GM06990 (cell line): ENCODE measurements at places on chromosomes 12 and 14.

- peak; percentile 36 for DNase-seq
These were observed at the start of gene PLEKHH1 for GRCh38 chr14:67532998-67533753. TSS of gene PLEKHH1 (plus strand) at chr14:67533290. CDS start at chr14:67541868, 8,578 bp downstream.

GRCh38 chr12:32457251-32458025 lies 58.1 kb downstream of the FGD4 start:
- DNase-seq: no peak

GRCh38 chr14:87888136-87888999 lies 104.6 kb downstream of the GALC start:
- DNase-seq: no peak

- DNase-seq: no peak
These were observed 38.2 kb upstream of the ARHGAP5 start for GRCh38 chr14:32038876-32039275.

- no peak for DNase-seq
These were observed 18.7 kb downstream of the SART3 start for GRCh38 chr12:108542320-108542719.

DNA sequence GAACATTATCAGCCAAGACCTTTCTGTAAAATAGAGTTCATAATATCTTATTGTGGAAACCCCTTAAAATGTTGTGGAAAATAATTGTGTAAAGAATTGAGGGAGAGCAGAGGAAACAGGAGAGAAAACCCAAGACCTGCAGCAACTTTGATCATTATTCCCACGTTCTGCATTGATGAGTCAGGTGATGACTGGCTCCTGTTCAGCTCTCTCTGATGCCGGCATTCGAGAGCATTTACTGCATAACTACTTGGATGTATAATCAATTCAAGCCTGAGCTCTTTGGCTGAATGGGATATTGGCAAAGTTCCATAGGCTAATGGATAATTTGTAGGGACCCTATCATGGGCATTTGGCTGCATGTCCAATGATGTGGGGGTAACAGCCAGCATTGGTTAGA lies 176.3 kb upstream of the ARID2 start:
- DNase-seq: no peak

DNA sequence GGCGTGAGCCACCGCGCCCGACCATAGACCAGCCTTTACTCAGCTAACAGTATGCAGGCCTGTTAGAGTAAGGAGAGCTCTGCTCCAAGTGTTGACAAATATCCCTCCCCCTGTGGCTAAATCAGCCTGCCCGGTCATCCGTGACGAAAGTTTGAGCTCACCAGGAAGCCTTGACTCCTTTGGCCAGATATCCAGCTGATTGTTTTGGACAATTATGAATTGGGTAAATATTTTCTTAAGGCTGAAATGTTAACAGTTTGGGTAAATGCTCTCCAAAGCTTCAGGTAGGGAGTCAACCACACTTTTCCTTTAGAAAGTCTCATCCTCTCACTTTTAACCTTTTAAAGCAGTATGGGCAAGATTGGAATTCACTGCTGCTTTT lies 157.9 kb downstream of the PAWR start:
- no peak for DNase-seq

- DNase-seq: no peak
These were observed 50.5 kb downstream of the STX2 start for GRCh38 chr12:130788515-130788914.

GRCh38 chr14:82488473-82488872 lies 954.8 kb upstream of the SEL1L start:
- no peak for DNase-seq

GRCh38 chr12:107231303-107231702 lies 138.0 kb upstream of the CRY1 start:
- DNase-seq: no peak
